ENCODE measurements at places on chromosomes 12 and 14.
A peak's percentile ranks its signal among the peaks of the same experiment; 100 is the strongest.

DNA sequence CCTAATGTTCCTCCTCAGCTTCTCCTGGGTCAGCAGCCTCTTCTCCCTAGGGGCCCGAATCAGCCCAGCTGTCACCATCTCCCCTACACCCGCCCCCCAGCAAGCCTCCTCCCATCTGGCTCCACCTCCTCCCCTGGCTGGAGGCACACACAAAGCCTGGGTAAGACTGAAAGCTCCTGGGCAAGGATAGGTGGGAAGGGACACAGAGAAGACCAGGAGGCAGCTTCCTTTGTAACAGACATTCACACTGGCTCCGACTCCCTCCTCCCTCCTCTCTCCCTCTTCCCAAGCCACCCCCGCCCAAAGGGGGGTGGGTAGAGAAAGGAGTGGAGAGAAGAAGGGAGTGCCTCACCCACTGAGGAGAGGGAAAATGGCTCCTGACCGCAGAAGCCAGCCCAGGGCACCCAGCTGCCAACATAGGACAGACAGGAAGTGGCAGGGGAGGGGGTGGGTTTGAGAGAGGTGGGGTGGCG, 4.0 kb downstream of the CHD4 start:
- DNase-seq, result no peak

DNA sequence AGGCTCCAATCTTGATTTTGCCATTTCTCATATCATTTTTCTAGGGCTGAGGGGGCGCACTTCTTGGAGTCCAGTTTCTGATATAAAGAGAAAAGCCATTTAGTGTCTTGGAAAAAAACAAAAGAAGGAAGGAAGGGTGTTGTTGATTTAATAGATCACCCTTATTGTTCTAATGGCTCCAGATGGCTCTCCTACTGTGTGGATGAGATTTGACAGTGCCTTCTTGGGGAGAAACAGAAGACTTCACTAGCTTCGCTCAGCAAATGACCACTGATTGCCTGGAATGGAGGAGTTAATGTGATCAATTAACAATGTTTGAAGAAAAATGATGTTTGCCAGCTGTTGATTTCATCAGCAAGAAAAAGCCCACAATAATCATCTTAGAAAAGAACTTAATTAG, 216.2 kb downstream of the APAF1 start:
- no peak for DNase-seq

DNA sequence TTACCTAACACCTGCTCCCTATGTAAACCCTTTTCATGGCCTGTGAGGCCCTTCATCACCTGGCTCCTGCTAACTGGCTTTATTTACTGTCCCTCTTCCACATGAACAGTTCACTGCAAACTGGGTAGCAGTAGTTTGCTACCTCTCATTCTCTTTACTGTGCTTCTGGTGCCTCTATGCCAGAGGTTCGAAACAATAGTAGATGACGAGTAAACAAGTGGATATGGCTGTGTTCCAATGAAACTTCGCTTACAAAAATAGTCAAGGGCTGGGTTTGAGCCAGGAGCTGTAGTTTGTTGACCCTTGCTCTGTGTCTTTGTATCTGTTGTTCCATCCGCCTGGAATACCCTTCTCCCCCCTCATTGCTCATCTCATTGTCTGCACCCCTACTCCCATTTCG, 233.6 kb upstream of the RMST start:
- DNase-seq, result no peak

GRCh38 chr12:43676183-43676813, 82.3 kb downstream of the PUS7L start:
- peak; percentile 48 for DNase-seq

GRCh38 chr12:111733340-111733915, 33.3 kb upstream of the ALDH2 start:
- no peak for DNase-seq
